ENCODE measurements at places on chromosomes 13 and 19.

DNA sequence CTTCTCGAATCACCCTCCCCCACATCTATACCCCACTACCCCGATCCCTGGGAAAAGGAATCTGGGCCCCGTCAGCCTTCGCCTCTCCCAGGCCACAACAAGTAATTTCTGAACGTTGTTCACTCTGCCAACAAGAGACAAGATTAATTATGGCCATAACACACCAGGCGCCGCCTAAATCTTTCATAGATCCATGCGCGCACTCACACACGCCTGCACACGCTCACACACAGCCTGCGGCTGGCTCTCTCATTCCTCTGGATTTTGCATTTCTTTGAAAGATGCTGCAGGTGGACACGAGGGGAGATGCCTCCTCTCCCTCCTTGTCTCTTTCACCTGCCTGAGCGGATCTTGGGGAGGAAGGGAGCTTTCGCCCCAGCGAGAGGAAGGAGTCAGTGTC, 17.1 kb downstream of the ZNRF4 start:
- DNase-seq = no peak

DNA sequence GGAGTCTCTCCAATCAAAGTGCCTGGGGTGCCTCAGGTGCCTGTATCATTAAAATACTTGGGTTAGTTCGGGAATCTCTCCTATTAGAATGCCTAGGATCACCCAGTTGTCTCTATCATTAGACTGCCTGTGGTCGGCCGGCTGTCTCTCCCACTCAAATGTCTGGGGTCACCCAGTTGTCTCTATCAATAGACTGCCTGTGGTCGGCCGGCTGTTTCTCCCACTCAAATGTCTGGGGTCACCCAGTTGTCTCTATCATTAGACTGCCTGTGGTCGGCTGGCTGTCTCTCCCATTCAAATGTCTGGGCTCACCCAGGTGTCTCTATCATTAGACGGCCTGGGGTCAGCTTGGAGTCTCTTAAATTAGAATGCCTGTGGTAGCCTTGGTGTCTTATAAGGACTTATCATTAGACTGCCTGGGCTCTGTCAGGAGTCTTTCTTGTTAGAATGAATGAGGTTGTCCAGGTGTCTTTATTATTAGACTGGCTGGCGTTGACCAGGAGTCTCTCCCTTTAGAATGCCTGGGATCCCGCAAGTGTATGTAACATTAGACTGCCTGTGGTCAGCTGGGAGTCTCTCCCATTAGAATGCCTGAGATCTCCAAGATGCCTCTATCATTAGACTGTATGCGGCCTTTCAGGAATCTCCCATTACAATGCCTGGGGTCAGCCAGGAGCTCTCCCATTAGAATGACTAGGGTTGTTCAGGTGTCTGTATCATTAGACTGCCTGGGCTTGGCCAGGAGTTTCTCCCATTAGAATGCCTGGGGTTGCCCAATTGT, 1555.5 kb downstream of the UQCRFS1 start:
- DNase-seq = no peak

DNA sequence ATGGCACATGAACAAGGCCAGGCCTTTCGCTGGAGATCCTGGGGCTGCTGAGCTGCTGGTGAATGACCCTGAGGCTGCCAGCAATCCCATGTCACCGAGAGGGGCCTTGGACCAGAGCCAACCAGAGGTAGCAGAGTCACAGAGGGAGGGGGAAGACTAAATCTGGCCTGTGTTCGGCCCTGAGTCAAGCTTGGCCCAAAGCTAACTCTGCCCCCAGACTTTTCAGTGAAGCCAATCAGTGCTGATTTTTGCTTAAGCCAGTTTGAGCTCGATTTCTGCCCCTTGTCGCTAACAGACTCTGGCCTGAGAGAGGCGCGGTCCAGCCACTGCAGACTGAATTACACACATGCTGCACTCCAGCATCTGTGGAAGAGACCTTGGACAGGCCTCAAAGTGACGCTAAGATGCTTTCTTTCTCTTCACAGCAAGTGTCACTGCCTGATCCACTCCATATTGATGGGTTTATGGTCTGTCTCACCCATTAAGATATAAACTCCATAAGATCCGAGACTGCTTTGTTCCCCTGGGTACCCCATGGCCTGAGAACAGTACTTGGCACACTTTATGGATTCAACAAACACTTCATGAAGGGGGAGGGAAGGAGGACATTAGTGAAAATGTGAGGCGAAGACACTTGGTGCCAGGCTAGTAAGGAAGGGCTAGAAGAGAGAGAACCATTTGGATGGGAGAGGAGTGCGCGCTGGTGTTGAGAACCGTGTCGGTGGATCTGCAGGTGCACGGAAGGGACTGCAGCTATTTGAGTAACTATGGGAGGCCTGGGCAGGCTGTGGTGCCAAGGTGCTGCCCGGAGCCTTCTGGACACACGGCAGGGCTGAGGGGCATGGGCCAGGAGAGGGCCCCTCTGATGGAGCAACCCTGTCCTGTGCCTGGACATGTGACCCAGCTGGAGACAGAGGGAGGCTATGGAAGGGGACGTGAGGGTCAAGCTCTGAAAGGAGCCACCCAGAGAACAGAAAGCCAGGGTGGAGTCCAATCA, 17.6 kb downstream of the RANBP3 start:
- no peak for DNase-seq

DNA sequence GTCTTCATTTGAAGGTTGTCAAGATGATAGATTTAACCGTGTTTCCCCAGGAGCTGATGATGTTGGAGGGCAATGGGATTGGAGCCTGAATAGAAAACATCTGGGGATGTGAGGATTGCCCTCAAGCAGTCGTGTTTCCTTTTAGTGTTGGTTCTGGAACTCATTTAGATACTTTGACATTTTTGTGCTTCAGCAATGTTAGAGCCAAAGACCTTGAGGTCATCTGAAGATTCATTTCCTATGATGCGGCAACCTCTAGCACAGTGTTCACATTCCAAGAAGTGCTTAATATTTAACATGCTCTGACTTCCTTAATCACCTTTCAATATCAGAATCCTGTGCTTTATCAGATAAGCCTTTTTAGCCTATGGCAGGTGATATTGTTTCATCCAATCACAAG, 82.7 kb downstream of the SLC10A2 start:
- DNase-seq = no peak

DNA sequence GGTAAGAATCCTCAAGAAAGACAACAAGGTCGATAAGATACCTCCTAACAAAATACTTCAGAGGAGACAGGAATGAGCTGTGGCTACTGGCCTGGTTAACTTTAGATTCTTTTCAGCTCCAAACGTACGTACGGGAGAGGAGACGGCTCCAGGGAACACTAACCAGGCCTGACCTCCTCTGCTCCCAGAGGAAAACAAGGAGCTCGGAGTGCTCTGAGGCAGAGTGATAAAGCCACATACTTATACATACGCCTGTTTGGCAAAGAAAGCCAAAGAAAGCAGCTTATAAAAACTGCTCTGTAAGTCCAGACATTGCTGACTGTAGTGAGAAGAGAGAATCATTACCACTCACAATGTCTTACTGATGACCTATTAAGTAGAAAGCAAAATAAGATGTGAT, 263.9 kb downstream of the MZT1 start:
- DNase-seq = no peak

- DNase-seq = no peak
Observed at GRCh38 chr13:41017159-41017558, 2.0 kb downstream of the ELF1 start.

DNA sequence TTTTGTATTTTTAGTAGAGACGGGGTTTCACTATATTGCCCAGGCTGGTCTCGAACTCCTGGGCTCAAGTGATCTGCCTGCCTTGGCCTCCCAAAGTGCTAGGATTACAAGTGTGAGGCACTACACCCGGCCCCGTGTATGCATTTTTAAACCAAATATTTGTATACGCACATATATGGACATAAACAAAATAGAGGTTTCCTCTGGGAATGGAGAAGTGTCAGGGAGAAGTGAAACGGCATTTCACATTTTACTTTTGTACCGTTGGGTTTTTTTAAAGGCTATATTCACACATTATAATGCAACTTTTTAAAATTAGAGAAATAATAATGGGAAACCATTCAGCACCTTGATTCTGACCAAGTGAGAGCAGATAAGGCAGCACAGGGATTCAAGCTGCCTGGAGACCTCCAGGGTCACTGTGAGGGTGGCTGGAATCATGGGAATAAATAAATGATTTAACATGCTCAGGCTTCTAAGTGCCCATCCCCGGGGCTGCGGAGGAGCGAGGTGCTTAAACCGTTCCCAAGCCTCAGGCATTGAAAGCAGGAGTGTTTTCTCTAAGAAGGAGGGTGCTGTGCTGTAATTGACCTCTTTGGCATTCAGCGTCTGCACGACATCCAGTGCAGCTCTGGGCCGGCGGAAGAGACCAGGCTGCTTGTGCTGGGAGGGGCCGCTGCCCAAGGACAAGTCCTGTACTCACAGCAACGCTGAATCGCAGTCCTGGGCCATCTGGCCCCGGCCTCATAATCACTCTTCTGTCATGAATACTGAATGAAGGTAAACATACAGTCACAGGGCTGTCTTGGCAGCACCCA, 24.7 kb downstream of the GPR42 start:
- DNase-seq = no peak

- no peak for DNase-seq
Observed at GRCh38 chr19:30672926-30673325, 300.7 kb downstream of the ZNF536 start.

GRCh38 chr19:10000171-10000826, 10.0 kb downstream of the COL5A3 start:
- peak; percentile 24 for DNase-seq

- no peak for DNase-seq
Observed at GRCh38 chr19:11554160-11554559, 4.9 kb downstream of the ELOF1 start.

DNA sequence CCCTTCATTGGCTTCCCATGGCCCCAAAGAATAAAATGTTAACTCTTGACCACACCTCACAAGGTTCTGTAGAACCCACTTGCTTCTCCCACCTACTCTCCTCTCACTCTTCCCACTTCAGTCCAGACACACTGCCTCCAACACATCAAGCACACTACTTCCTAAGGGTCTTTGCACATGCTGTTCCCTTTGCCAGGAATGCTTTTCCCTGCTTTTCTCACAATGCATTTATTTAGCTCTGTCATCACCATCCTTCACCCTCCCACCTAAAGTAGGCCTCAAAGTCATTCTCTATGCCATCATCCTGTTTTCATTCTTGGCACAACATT, 7.9 kb downstream of the IFNL1 start:
- no peak for DNase-seq

DNA sequence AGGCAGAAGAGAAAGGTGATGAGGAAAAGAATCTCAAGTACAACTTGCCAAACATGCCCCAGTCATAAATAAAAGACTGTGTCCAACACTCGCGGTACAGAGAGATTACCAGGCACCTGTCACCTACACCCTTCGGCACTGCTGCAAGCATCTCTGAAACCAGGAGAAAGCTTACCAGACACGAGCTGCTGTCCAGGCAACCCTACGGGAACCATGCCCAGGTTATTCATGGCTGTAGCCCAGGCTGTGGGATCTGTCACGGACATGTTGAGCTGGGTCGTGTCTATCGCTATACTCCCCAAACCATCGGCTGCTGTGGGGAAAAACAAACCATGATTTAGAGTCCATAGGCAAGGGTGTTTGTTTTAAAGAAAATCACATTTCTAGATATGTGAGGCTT, 375.0 kb downstream of the ENOX1 start:
- DNase-seq = no peak

DNA sequence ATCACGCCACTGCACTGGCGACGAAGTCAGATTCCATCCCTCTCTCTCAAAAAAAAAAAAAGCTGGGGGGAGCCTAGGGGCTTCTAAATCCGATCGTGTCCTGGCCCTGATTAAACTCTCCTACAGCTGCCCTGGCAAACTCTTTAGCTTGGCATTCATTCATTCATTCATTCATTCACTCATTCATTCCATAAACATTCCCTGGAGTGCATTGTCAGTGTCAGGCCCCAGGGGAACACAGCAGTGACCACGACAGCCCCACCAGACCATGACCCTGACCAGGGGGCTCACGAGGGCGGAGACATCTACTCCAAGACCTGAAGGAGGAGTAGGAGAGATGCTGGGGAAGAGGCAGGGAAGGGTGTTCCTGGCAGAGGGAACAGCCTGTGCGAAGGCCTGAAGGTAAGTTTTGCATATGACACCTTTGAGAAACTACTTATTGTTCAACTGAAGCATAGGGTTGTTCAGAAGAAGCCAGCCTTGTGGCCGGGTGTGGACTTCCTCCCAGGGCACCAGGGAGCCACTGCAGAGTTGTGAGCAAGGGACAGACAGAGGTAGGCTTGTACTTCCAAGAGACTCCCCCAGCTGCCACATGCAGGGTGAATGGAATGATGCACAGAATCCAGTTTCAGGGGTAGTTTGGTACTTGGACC, 24.5 kb downstream of the CEACAM16 start:
- no peak for DNase-seq

GRCh38 chr19:664913-665443, 2.0 kb upstream of the RNF126 start:
- DNase-seq = peak; percentile 67

DNA sequence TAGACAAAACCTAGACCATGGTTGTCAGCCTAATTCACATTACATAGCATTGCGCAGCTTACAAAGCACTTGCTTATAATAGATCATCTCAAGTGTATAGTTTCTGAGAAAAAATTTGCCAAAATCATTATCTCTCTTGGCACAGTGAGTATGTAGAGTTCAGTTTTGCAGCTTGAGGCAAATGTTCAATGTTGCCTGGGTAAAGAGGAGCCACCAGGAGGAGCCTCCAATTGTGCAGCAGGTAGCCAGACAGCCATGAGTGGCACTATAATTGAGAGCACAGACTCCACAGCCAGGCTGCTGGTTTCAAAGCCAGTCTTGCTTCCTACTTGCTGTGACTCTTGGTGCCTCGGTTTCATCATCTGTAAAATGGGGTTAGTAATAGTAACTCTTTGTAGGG, 24.0 kb upstream of the OLFM4 start:
- no peak for DNase-seq

DNA sequence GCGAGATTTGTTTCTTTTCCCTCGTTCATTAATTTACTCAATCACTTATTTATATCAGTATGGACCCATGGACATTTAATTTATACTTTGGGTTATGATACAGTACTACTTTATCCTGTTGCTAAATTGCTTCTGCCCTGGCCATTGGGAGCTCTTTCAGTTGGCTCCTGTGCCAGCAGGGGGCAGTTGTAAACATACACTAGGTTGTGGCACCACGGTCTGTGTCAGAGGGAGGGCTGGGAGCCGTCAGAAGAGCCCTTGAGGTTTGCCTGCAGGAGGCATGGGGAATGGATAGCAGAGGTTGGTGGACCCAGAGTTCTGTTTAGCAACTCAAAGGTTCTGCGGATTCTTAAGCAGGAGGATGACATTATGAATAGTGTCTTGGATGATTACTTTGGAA, 94.3 kb downstream of the ERCC5 start:
- DNase-seq = no peak

GRCh38 chr13:51818781-51819511, 15.0 kb upstream of the DHRS12 start:
- no peak for DNase-seq

GRCh38 chr13:43157796-43158195, 134.4 kb downstream of the DNAJC15 start:
- DNase-seq = peak; percentile 80

DNA sequence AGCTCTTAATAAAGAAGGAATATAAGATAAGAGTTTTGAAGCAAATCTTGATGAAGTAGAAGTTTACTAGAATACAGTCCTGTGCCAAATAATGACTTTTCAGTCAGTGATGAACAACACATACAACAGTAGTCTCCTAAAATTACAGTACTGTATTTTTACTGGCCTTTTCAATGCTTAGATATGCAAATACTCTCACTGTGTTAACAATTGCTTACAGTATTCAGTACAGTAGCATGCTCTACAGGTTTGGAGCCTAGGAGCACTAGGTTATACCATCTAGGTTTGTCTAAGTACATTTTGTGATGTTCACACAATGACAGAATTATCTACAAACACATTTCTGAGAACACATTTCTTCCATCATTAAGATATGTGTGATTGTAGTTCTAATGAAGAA, 316.7 kb upstream of the KLHL1 start:
- no peak for DNase-seq

Data from NCI-H446 treated with DMSO at 0.1 percent for 48 hours (cell line).